ENCODE measurements at places on chromosomes 1 and 21.
A peak's percentile ranks its signal among the peaks of the same experiment; 100 is the strongest.

DNA sequence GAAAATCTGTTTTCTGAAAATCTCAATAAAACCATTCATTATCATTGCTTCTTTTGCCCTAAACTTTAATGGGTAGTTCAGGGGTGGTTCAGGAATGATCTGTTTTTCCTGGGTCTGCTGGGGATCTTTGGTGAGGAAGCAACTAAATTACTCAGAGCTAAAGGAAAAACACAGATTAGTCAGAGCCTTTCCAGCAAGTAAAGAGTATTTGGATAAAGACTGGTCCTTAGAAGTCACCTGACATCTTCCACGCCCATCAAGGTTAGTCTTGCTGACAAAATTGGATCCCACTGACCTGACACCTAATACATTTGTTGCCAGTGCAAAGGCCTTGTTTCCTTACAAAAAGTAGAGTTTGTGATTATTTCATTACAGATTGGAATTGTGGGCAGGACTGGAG is 24.2 kb downstream of the HSPA13 start:
- no peak for DNase-seq

- no peak for DNase-seq
Measured at GRCh38 chr1:86997538-86997937, 83.1 kb downstream of the HS2ST1 start.

- DNase-seq, result no peak
Measured at GRCh38 chr21:41924368-41924754, 29.5 kb downstream of the C2CD2 start.

GRCh38 chr1:150083907-150084306 is 16.3 kb downstream of the VPS45 start:
- no peak for DNase-seq

- DNase-seq, result no peak
Measured at GRCh38 chr21:42373196-42373907, 7.0 kb upstream of the TFF1 start.

DNA sequence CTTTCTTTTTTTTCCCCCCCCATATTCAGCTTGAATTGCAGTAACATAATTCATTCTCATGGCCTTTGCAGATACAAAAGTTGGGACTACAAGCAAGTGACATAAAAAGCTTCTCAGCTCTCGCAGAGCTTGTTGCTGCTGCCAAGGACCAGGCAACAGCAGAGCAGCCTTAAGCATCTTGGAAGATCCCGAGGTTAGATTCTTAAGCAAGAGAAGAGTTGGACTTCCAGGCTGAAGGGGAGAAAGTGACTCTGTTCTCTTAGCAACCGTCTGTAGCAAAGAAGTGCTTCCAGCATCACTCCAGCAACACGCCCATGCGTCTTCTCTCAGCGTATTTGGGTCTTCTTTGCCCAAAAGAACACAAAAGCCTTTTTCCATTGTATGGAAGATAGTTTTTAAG is 20.7 kb downstream of the AGT start:
- no peak for DNase-seq

GRCh38 chr1:183817576-183818288 is 12.8 kb downstream of the RGL1 start:
- DNase-seq, result no peak

DNA sequence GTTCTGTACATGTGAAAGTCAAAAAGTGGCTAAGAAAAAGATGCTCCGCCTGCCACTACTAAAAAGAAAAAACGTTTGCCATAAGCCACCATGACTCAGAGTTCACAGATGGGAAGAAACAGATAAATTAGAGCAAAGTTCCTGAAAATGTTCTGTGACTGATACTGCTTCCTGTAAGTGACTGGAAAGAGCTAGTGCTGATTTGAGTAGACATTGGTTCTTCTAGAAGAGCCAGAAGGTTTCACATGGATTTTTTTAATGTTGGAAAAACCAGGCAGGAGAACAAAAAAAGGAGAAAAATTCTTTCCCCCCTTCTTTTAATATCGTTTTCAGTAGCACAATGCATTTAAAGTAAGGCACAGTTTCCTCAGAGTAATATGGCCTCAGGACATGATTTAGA is 221.4 kb downstream of the HLX start:
- DNase-seq, result no peak

DNA sequence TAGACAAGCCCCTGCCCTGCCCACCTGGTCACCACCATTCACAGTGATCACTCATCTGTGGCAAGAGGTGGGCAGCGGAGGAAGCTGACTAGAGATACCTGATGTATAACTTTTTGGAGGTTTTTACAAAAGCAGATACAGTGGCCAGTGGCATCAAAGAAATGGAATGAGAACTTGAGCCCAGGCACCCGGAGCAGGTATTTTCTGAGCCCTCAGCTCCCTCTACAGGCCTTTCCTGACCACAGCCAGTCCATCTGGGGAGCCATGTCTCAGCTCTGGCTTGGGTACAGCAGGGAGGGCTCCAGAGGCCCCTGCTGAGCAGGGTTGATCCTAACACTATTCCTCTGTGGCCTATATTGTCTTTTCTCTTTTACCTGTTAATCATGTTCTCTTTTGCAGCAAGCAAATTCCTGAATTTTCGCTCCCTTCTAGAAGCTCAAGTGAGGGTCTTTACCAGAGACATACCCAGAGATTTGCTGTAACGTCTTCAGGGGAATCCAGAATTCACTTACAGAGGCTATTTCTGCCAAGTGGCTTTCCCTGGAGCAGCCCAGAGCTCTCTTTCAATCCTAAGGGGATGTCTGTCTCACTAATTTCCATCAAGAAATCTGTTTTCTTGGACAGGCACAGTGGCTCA is 27.3 kb downstream of the GPR157 start:
- DNase-seq, result peak; percentile 68

GRCh38 chr1:76266762-76267161 is 192.2 kb downstream of the ST6GALNAC3 start:
- no peak for DNase-seq

DNA sequence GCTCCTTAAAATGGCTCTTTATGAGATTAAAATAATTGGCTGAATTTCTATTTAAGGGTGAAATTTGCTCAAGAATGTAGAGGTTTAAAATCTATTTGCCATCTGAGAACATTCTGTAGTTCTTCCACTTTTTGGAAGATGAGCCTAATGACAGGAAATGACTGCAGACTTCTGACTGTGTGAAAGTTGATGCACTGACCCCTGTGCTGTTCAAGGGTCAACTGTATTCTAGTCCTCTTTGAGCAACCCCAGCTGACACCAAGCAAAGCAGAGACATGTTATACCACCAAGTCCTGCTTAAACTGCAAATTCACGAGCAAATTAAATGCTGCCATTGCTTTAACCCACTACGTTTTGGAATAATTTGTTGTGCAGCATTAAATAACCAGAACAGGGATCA is 26.6 kb downstream of the DDAH1 start:
- no peak for DNase-seq

GRCh38 chr1:66929146-66929688 is 4.4 kb downstream of the MIER1 start:
- no peak for DNase-seq

DNA sequence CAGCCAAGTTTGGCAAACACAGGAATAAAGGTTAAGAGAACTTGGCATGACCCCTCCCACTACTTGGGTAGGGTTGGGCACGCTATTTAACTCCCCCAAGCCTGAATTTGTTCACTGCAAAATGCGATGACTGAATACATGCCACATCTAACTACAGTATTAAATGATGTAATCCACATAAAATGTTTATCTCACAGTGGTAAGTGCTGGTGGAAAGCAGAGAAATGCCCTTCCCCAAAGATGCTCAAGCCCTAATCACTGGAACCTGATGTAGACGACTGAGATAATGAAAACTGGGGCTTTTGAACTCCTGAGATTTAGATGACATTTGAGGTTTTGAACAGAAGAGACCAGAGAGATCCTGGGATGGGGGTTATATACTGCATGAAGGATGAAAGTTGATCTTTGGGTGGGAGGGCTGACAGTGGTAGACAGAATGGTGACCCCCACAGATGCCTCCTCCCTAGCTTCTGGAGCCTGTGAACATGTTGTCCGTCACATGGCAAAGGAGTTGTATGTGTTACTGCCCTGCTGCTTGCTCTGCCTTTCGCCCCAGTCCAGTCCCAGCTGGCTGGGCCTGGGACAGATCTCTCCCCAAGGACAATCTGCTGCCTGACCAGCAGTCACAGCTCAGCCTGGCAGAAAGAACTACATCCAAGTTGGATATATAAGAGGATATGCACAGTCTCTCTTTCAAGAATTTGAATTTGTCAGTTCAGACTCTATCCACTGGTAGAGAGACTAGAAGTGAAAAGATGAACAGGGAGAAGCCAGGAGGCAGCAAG is 120.9 kb downstream of the DAB1 start:
- DNase-seq, result no peak

DNA sequence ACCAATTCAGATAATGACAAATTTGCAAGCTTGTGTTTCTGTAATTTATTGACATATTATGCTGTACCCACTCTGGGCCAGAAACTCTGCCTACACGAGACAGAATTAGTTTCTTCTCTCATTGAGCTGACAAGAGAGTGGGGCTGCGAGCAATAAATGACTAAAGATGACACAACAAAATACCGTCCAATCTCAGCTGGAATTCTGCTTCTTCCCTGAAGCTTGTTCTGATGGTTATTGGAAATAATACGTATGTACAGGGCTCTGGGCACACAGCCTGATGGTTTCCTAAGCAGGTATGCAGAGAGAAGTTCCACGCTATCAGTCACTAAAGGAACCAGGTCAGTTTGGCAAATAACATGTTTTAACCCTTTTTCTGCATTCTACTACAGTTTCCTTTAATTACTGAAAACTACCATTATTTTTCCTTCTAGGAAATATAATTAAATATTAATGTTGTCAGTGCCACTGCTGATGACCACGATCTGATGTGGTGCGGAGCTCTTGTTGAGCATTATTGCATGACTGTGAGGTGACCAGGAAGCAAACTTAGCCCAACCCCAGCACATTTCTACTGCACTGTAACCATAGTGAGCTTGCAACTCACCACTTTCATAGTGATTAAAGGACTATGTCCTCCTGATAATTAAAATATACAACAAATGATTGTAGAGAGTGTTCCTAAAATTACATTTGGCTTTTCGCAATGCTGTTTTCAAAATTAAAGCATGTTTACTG is 221.4 kb upstream of the L1TD1 start:
- no peak for DNase-seq

DNA sequence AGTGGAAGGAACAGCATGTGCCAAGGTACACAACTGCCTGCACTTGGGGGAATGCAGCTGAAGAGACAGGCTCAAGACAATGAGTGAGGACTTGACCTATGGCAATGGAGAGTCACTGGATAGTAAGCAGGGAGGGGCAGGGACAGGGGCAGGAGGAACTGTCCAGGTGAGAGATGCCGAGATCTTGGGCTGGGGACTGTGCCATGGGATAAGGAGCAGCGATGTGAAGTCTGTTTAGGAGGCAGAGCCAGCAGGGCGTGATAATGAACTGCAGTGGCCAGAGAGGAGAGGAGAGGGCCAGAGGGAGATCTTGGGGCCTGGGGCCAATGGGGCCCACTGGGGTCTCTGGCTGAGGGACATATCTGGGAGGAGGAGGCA is 17.8 kb upstream of the EPB41 start:
- DNase-seq, result no peak

DNA sequence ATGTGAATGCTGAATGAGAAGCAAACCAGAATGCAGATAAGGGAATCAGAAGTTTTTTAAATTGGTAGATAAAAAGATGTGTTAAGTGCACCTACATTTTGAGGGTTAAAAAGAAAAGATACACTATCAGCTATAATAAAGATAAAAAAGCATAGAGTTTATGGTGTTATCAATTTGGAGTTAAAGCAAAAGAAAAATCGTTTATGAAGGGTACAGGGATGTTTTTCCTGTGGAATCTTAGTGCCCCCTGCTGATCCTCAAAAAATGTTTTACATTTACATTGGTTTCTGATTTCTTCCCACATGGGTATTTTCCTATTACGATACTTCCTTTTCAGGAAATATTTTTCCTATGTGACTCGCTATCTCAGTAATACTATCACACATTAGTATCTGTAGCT is 293.5 kb downstream of the MRPL39 start:
- no peak for DNase-seq

DNA sequence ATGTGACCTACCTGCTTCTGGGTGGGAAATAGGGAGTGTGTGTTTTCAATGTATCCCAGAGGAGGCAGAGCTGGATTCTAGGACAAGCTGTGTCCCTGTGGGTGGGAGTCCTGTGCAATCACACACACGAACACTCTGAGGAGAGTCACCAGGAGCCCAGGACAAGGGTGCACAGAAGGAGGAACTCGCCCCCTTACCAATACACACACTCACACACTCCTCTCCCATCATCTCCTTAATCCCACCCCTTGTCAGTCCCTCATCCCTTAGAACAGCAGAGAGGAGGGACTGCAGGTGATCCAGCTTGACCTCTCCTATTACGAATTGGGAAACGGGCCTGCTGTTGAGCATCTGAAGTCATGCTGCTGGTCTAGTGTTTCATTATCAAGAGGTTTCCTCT is 8.5 kb upstream of the MYBPHL start:
- DNase-seq, result no peak

- DNase-seq, result peak; percentile 93
Measured at GRCh38 chr1:228378090-228378872, 28.4 kb downstream of the TRIM11 start.

GRCh38 chr1:97875996-97876395 is 44.8 kb downstream of the DPYD start:
- no peak for DNase-seq

All from WTC11 (cell line).